ENCODE measurements at places on chromosomes 3 and 15.

DNA sequence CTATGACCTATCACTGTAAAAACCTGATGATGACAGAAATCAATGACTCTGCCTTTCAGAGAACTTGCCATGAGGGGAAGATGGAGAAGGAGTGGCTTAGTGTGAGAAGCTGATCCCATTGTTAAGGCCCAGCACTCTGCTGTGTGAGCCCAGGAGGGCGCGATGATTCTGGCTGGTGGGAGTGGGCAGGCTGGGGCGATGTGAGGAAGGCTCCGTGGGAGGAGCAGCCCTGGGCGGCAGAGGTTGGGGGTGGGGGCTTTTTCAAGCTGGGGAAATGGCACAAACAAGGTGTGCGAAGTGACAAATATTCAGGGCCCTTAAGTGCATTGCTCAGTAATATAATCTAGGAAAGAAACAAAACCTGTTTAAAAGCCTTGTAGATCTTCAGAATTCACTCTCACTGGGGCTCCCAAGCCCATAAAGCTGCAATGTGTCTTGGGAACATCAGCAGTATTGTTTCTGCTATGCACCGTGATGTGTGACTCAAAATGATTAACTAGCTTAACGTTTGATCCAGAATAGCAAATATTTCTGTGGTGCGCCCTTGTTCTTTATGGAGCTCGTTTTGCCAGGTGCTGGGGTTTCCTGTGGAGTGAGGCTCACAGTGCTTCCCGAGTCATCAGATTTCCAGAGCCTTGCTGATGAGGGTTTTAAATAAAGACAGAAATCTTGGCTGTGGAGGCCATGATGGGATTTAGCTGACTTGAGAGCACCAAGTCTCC, 141.0 kb downstream of the CHDH start:
- no peak for DNase-seq

DNA sequence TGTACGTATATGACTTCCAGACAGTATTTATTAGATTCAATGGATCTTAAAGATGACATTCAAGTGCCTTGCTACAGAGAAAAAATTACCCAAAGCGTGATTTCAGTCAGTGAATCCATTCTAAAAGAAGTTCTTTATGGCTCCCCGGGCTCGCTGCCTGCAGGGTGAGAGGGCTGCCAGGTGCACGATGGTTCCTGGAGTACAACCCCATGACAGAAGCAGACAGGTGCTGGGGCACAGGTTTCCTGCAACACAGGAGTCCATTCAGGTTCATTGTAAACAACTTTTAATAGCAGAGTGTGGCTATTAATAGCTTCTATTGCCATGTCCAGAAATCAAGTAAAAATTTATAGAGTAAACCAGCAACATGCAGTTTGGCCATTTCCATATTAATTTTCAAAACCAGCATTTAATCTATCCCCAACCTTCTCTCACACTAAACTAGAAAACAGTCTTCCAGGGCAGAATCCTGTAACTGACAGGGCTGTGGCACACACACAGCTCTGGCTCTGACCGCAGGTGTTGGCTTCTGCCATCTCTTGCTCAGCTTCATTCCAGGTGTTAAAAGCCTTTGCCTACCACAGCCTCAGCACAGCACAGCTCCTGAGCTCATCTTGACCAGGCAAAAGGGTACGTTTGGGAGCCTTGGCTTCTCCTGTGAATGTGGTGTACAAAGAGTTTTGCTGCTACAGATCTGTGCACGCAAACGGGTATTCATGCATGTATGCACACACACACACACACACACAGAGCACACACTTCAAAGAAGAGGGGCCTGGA, 185.9 kb downstream of the MEX3B start:
- DNase-seq: no peak

- DNase-seq: no peak
These were observed 66.3 kb upstream of the DCBLD2 start for GRCh38 chr3:98967758-98968157.

DNA sequence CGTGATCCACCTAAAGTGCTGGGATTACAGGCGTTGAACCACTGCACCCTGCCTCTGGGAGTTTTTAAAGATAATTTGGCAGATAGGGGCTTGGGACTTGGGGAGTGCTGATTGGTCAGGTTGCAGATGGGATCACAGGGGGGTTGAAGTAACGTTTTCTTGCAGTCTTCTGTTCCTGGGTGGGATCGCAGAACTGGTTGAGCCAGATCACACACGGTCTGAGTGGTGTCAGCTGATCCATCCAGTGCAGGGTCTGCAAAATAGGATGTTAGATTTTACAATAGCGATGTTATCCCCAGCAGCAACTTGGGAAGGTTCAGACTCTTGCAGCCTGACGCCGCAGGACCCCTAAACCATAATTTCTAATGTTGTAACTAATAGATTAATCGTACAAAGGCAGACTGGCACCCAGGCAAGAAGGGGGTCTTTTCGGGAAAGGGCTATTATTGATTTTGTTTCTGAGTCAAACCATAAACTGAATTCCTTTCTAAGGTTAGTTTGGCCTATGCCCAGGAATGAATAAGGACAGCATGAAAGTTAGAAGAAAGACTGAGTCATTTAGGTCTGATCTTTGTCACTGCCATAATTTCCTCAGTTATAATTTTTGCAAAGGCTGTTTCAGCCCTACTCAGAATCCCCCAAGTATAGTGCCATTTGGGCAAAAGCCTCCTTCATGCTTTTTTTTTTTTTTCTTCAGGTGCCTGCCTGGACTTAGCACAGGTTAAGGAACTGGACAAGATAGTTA, 1.5 kb upstream of the CA12 start:
- DNase-seq: no peak

DNA sequence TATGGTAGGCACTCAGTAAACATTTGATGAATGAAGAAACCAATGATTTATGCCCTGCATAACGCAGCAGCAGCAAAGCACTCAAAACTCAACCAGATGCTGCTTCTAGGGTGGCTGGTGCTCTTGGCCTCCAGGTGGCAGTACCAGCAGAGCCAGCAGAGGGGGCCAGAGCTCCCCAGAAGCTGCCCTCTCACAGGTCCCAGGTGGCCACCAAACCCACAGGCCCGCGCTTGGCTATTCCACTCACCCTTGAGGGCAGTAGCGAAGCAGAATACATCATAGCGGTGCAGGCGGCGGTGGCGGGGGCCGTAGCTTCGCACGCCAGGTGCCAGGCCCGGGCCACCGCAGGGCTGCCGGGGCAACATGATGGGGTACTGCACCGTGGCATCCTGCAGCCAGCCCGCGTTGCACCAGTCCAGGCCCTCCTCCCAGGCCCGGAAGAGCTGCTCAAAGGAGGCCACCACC, 16.6 kb downstream of the HAPLN3 start:
- DNase-seq: no peak

GRCh38 chr15:25170113-25170731, 215.4 kb downstream of the SNRPN start:
- DNase-seq: peak; percentile 27

- no peak for DNase-seq
These were observed 90.1 kb downstream of the OTOL1 start for GRCh38 chr3:161586556-161587235.

DNA sequence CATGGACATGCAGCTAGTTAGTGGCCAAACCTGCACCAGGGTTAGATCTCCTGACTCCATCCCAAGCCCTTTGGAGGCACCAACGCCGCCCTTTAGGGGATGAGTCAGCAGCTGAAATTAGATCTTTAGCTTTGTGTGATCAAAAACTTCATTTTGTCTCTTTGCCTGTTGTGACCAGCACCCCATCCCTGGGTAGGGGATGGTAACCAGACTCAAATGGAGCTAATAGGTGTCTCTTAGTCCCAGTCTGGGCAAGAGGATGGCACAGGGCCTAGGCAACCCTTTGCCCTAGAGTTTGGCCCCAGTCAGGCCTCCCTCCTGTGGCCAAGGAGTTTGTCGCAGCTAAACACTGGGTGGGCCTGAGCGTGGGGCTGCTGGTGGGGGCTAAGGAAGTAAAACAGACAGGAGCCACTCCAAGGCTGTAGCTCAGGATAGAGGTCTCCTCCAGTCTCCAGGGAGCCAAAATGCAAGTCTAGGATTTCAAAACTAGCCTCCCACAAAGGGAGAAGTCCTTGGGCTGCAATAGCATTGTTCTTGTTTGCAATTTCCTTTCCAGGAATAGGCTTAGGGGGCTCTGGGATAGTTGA, 105.1 kb downstream of the CPN2 start:
- no peak for DNase-seq

DNA sequence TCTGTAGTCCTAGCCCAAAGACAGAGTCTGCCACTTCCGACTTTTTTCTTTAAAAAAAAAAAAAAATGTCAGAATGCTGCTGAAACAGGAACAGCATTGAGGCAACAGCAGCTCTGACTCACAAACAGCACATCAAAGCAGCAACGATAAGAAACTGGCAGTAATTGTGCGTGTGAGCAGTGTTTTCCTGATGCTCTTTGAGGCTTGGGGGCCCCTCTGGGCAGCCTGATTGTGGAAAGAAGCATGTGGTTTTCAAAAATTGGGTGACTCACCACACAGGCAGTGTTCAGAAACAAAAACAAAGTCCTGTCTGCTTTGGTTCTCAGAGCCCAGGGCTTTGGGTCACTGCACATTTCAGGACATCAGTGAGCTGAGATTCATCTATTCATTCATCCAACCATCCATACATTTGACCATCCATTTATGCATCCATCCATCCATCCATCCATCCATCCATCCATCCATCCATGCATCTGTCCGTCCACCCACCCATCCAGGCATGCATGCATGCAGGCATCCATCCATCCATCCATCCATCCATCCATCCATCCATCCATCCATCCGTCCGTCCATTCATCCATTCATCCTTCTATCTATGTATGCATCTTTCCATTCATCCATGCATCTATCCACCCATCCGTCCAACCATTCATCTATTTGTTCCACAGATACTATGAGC, 308.4 kb downstream of the RPLP1 start:
- DNase-seq: peak; percentile 77

Measured in suprapubic skin (tissue), 4 donors.